PC-3 (cell line): ENCODE measurements at places on chromosomes 1 and 21.

GRCh38 chr21:19557488-19557887 is 1153.9 kb upstream of the TMPRSS15 start:
- no peak overlapping the region for H3K27ac ChIP-seq
- DNase-seq = no peak
- no peaks in the 10 kb centered on the region for H3K27me3 ChIP-seq
- H3K4me3 ChIP-seq = no peak overlapping the region
- H3K4me1 ChIP-seq = no peaks in the 10 kb centered on the region

GRCh38 chr1:115642168-115643072 is 650 bp downstream of the VANGL1 start:
- H3K4me1 ChIP-seq = peaks cover 29% of the 10 kb centered on the region
- peak; percentile 56 for DNase-seq
- peak overlapping the region; percentile 33 for H3K27ac ChIP-seq
- H3K4me3 ChIP-seq = peak overlapping the region; percentile 76

GRCh38 chr1:56050911-56051310 is 528.5 kb downstream of the PLPP3 start:
- no peak overlapping the region for H3K27ac ChIP-seq
- no peaks in the 10 kb centered on the region for H3K4me1 ChIP-seq
- DNase-seq = no peak
- no peak overlapping the region for H3K4me3 ChIP-seq

DNA sequence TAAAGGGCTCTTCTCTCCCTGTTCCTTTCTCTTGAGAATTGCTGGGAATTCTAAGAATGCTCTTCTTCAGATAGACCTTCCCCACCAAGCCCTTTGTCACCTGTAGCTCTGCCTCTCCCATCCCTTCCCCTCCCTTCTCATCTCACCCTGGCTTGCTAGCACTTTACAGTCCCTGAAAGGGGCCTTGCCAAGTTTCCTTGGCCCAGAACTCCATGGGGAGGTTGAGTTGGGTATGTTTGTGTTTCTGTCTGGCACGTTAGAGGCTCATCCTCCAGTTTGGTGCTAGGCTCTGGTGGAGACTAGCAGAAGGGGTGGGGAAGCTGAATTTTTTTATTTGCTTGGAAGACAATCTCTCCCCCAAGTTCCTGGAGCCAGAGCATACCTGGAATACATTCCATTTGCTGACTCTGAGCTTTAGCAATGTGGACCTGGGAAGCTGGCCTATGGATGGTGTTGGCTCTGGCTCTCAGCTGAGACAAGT is 4.9 kb downstream of the CGN start:
- H3K36me3 ChIP-seq = 0 out of 2 replicates have a peak, but pooled peaks cover 2% of the 10 kb centered on the region
- no peak overlapping the region for H3K4me3 ChIP-seq
- DNase-seq = peak; percentile 90
- no peaks in the 10 kb centered on the region for H3K27me3 ChIP-seq
- H3K27ac ChIP-seq = peak overlapping the region; percentile 23
